RWPE2 (cell line): ENCODE measurements at places on chromosomes 16 and 17.

DNA sequence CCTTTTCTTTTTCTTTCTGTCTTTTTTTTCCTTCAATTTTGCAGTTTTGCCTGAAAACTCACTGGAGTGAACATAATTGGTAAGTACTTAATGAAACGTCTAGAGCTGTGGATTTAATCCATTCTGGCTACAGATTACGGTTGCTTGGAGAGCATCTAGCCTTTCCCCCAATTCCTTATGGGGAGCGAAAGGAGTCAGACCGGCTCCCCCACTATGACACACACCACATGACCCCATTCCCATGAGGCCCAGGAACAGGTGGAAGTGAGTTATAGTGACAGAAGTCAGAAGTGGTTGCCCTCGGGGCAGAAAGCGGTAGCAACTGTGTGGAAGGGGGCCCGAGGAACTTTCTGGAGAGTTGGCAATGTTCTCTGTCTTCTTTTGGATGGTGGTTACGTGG is 41.2 kb downstream of the EMP2 start:
- no peaks in the 10 kb centered on the region for H3K4me1 ChIP-seq
- no peak overlapping the region for H3K27ac ChIP-seq
- H3K36me3 ChIP-seq, result peaks cover 69% of the 10 kb centered on the region
- DNase-seq, result no peak
- H3K4me3 ChIP-seq, result no peak overlapping the region

- H3K27ac ChIP-seq, result no peak overlapping the region
- H3K27me3 ChIP-seq, result no peaks in the 10 kb centered on the region
- no peak for DNase-seq
- no peak overlapping the region for H3K4me3 ChIP-seq
- H3K4me1 ChIP-seq, result no peaks in the 10 kb centered on the region
- H3K36me3 ChIP-seq, result peaks cover 53% of the 10 kb centered on the region
Measured at GRCh38 chr16:31078597-31079341, 4.5 kb downstream of the ZNF646 start.

- no peak overlapping the region for H3K4me3 ChIP-seq
- no peak for DNase-seq
- H3K27me3 ChIP-seq, result no peaks in the 10 kb centered on the region
- H3K4me1 ChIP-seq, result peaks cover 15% of the 10 kb centered on the region
Measured at GRCh38 chr16:65548470-65548869, 426.6 kb upstream of the CDH11 start.

GRCh38 chr17:27379888-27380533 is 76.2 kb upstream of the KSR1 start:
- no peaks in the 10 kb centered on the region for H3K27me3 ChIP-seq
- H3K4me3 ChIP-seq, result no peak overlapping the region
- H3K27ac ChIP-seq, result no peak overlapping the region
- H3K4me1 ChIP-seq, result peaks cover 31% of the 10 kb centered on the region
- no peak for DNase-seq

DNA sequence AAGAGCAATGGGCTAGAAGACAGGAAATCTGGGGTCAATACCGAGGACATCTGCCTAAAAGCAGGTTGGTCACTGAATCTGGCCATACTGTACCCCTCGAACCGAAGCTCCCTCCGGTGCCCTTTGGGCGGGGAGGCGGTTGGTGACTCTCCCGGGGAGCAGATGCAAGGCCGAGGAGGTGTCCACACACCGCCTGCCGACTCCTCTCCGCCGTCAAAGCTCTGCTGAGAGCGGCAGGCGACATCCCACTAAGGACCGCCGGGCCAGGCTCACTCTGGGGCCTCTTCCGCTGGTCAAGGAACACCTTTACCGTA is 458 bp downstream of the ZNF200 start:
- peaks cover 42% of the 10 kb centered on the region for H3K36me3 ChIP-seq
- peaks cover 5% of the 10 kb centered on the region for H3K4me1 ChIP-seq
- no peak for DNase-seq
- H3K27ac ChIP-seq, result peak overlapping the region; percentile 62
- H3K27me3 ChIP-seq, result no peaks in the 10 kb centered on the region

DNA sequence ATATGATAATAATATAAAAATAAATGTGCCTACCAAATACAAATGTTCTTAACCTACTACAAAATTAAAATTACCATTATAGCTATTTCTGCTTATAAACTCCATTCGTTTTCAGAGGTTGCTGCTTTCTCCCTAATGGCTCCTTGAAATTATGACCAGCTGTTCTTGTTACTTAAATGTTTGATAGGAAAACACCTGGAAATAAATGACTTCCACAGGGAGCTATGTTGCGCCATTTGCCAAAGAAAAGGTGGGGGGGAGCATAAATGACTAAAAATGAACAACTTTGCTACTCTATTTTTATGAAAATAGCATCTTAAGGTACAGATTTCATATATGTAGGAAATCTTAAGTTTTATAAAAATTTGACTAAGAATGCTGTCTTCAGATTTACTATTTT is 157.5 kb upstream of the MON1B start:
- H3K27ac ChIP-seq, result no peak overlapping the region
- H3K27me3 ChIP-seq, result peaks cover 13% of the 10 kb centered on the region
- no peaks in the 10 kb centered on the region for H3K4me1 ChIP-seq
- H3K36me3 ChIP-seq, result no peaks in the 10 kb centered on the region

GRCh38 chr17:82884341-82884969 is 44.6 kb upstream of the ZNF750 start:
- H3K36me3 ChIP-seq, result no peaks in the 10 kb centered on the region
- no peak overlapping the region for H3K27ac ChIP-seq
- H3K4me3 ChIP-seq, result no peak overlapping the region
- no peaks in the 10 kb centered on the region for H3K27me3 ChIP-seq
- DNase-seq, result no peak
- H3K4me1 ChIP-seq, result peaks cover 16% of the 10 kb centered on the region

GRCh38 chr17:27283751-27284150 is 10.2 kb upstream of the WSB1 start:
- DNase-seq, result no peak
- no peaks in the 10 kb centered on the region for H3K4me1 ChIP-seq
- H3K27me3 ChIP-seq, result no peaks in the 10 kb centered on the region
- H3K36me3 ChIP-seq, result no peaks in the 10 kb centered on the region
- H3K27ac ChIP-seq, result no peak overlapping the region

GRCh38 chr17:45021607-45022287 is 29.7 kb downstream of the DCAKD start:
- no peak overlapping the region for H3K27ac ChIP-seq
- DNase-seq, result no peak
- no peaks in the 10 kb centered on the region for H3K27me3 ChIP-seq
- H3K4me1 ChIP-seq, result peaks cover 6% of the 10 kb centered on the region

DNA sequence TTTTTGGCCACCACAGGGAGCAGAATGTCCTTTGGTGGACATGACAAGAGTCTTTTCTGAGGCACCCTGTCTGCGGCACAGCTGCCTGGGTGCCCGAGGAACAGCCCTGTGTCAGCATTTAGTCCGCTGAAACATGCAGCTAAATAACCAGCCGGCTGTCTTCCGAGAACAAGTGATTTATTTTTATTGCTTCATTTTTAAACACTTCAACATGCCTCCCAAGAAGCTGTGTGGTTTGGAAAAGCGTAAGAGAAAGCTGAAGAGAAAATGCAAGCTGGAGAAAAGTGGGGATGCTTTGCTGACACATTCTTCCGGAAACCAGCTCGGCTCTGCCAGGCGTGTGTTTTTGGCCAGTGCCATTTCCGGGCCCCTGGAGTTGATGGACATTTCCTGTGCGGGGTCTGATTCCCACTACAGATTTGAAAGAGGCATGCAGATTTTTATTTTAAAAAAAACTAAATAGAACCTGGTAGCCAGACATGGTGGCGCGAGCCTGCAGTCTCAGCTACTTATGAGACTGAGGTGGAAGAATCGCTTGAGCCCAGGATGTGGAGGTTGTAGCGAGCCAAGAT is 94.7 kb downstream of the SEC14L1 start:
- peak overlapping the region; percentile 40 for H3K27ac ChIP-seq
- H3K27me3 ChIP-seq, result no peaks in the 10 kb centered on the region
- H3K36me3 ChIP-seq, result no peaks in the 10 kb centered on the region
- no peak for DNase-seq

DNA sequence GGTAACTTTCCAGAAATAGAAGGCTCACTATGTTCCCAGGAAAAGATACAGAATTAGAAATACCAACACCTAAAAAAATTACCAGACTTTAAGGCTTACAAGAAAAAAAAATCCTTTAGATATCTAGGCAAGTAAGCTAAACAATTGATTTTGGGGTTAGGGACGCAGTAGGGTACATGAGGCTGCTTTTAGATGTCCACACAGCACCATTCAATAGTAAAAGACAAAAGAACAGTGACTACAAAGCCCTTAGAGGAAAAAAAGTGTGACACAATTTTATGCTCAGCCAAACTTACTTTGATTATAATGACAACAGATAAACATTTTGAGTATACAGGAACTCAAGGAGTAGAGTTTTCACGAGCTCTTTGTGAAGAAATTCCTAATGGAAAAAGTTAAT is 29.9 kb downstream of the METTL16 start:
- H3K27ac ChIP-seq, result no peak overlapping the region
- no peaks in the 10 kb centered on the region for H3K27me3 ChIP-seq
- DNase-seq, result no peak
- H3K4me1 ChIP-seq, result peaks cover 25% of the 10 kb centered on the region
- peaks cover 19% of the 10 kb centered on the region for H3K36me3 ChIP-seq

GRCh38 chr16:73122604-73123391 is 74.9 kb upstream of the ZFHX3 start:
- no peak overlapping the region for H3K27ac ChIP-seq
- H3K27me3 ChIP-seq, result no peaks in the 10 kb centered on the region
- no peaks in the 10 kb centered on the region for H3K36me3 ChIP-seq
- H3K4me3 ChIP-seq, result no peak overlapping the region

DNA sequence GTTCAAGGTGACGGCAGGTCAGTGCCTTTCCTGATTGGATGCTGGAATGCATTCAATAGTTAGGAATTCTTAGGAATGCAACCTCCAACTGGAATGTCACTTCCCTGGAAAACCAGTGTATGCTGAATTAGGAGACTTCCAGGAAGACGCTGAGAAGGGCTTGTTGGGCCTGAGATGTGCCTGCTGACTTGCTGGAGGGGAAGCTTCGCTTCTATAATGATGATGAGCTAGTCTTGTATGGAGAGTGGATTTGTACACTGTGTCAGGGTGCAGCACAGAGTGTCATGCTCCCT is 45.6 kb downstream of the SMPD3 start:
- peaks cover 5% of the 10 kb centered on the region for H3K27me3 ChIP-seq
- no peaks in the 10 kb centered on the region for H3K4me1 ChIP-seq
- DNase-seq, result no peak
- no peak overlapping the region for H3K27ac ChIP-seq
- H3K36me3 ChIP-seq, result no peaks in the 10 kb centered on the region
- no peak overlapping the region for H3K4me3 ChIP-seq

- H3K27ac ChIP-seq, result no peak overlapping the region
- no peaks in the 10 kb centered on the region for H3K27me3 ChIP-seq
- H3K4me1 ChIP-seq, result no peaks in the 10 kb centered on the region
- H3K4me3 ChIP-seq, result no peak overlapping the region
Measured at GRCh38 chr17:38621538-38621937, 15.8 kb upstream of the SRCIN1 start.
